ENCODE measurements at places on chromosomes 7 and 10.

DNA sequence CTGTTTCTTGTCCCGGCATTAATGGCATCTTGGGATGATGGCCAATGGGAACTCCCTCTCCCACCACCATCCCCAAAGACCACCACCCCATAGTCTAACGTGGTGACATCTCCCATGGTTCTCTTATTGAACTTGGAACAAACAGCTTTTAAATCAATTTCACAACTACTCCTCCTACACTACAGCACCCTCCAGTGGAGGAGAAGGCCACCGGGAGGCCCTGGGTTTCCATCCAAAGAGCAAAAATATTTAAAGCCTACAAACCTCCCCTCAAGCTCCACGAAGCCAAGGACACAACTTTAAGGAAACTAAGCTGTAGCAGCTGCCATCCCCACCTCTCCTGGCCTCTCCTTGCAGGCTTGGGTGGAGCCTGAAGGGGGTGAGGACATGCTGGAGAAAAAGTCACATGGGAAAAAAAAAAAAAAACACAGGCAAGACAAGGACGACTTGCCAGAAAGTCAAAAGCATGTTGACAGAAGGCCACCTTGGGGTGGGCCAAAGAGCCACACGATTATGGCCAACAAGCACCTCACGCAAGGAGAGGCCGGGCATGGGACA, 94.0 kb upstream of the LANCL2 start:
- no peak for DNase-seq

- DNase-seq, result no peak
Observed at GRCh38 chr7:45343746-45344145, 186.2 kb downstream of the RAMP3 start.

DNA sequence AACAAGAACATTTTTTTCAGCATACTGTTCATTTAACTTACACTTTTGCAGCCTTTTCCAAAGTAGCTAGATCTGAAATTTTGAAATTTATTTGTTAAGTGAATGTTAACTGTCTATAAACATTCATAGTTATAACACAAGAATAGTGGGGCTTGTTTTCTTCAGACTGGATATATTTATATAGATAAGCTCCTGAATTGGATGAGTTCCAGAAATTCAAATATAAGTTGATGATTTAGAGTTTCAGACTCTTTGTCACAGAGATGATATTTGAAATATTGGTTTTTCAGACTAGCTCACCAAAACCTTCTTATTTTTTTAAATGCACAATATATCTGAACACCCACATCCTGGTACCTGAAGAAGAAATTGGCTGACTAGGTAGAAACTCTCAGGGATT, 44.0 kb downstream of the ZNRF2 start:
- no peak for DNase-seq

- no peak for DNase-seq
Observed at GRCh38 chr10:76416642-76417041, 985.2 kb downstream of the LRMDA start.

GRCh38 chr10:119491966-119492757, 50.4 kb downstream of the RGS10 start:
- DNase-seq, result no peak

DNA sequence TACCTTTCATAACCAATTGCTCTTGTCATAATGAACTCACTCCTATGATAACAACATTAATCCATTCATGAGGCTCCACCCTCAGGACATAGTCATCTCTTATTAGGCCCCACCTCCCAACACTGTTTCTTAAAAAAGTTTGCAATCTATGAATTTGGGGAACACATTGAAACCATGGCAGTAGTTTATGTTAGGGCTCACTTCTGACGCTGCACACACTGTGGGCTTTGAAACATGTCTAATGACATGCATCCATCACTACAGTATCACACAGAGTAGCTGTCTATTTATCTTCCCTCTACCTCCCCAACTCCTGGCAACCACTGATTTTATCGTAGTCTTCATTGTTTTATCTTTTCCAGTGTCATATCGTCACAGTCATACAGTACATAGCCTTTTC, 299.8 kb downstream of the GLRX3 start:
- DNase-seq, result no peak

GRCh38 chr7:127900141-127900540, 131.1 kb downstream of the LRRC4 start:
- DNase-seq, result no peak

DNA sequence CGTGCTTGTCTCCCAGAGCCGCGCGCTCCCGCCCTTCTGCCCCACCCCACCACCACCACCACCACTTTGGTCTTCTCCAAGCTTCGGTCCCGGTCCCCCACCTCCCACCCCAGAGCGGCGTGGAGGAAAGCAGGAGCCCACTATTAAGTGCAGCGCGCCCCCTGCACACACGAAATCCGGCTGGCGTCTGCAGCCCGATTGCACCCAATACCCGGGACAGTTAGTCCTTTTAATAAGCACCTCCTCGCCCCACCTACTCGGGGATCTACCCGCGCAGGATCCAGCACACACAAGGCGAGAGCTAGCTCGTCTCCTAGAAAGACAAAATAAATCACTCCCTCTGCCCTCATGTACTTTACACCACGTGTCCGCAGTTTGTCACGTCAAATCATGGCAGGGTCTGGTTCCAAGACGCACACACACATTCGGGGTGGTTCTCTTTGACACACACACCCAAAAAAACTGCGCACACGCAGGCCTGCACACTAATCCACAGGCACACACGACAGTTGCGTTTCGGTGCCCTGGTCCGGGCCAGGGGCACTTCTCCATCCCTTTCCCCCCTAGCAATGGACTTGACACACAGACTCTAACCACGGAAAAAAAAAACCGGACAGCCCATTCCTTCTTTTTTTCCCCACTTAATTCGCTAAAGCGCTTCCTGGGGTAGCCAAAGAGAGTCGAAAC, 1.6 kb downstream of the SFMBT2 start:
- no peak for DNase-seq

DNA sequence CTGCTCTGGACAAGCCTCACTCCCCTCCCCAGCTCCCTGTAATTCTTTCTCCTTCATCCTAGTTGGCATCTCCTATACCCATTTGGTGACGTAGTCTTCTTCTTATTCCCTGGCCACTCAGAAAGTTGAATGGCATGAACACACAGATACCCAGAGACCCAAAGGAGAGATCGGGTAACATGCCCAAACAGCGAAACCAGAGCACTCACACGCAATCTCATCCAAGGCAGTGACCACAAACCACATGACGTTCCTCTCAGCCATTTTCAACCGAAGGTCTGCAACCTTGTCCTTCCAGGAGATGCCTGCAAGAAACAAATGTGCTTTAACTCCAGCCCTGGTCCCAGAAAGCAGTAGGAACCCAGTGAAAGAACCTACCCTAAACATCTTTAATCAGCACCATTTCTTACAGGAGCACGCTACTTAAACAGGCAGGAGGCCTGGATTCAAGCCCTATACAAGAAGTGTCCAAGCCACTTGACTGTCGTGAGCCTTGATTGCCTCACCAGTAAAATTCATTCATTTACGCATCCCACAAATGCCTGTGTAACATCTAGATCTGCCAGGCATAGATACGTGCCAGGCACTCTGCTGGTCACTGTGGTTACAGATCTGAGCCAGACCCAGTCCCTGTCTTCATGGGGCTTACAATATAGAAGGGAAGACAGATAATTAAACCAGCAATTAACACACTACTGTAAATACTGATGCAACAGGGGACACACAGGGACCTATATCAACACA, 37.1 kb downstream of the XPNPEP1 start:
- no peak for DNase-seq

Data from SIG-M5 (cell line).